Activated T-helper 1 cell treated with anti-CD3 and anti-CD28 coated beads, Interleukin-12 subunit alpha, Interleukin-12 subunit beta, Interleukin-2, Interleukin-4 antibody, amounts not matched to agents 30 ng/mL and 10 ng/mL and 1 ng/mL, durations not matched to agents 14 hours and 24 hours and 36 hours (primary cell): ENCODE measurements at places on chromosomes 6 and 20. TPM values are rescaled to one million over a fixed set of nuclear protein-coding genes. Genes with fewer than 3 reads are reported as not detected.

DNA sequence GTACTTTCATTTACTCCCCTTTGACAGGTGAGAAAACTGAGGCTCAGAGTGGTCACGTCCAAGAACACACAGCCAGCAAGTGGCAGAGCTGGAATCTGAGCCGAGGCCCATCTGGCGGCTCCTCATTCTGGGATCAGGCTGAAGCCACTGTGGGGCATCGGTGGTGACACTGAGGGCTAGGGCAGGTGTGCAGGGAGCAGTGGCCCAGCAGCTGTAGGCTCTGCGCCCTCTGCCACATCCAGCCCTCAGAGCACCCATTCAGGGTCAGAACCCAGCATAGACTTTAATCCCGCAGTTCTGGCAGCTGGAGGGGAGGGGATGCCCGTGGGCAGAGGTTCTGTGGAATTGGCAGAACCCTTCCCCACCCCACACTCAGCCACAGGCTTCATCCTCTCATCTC, 210.3 kb downstream of the PREX1 start:
- peaks cover 5% of the 10 kb centered on the region for H3K4me1 ChIP-seq
- H3K27me3 ChIP-seq, result peaks cover 2% of the 10 kb centered on the region
- DNase-seq, result no peak
- no peak overlapping the region for H3K27ac ChIP-seq
- H3K4me3 ChIP-seq, result no peak overlapping the region

DNA sequence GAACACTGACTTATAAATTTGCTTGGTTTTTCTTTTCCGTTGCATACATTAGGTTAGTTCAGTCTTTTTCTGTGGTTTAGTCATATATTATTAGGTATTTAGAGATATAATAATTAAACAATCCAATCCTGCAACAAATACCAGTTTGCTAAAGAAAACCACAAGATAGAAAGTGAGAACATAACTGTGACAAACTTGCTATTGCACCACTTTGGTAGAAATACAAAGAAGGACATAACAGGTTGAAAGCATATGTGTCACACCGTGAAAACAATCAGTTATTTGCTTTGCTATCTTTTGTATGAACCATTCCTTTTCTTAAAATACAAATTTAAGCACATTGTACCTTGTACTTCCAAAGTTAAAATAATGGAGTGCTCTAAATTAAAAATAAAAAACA, 42.0 kb upstream of the KCNQ5 start:
- H3K27me3 ChIP-seq, result no peaks in the 10 kb centered on the region
- no peak overlapping the region for H3K27ac ChIP-seq
- no peaks in the 10 kb centered on the region for H3K4me1 ChIP-seq
- DNase-seq, result no peak

GRCh38 chr6:158905277-158905676, 86.1 kb upstream of the EZR start:
- peaks cover 5% of the 10 kb centered on the region for H3K4me1 ChIP-seq
- no peak for DNase-seq
- H3K27ac ChIP-seq, result no peak overlapping the region
- H3K4me3 ChIP-seq, result no peak overlapping the region
- H3K36me3 ChIP-seq, result peaks cover 7% of the 10 kb centered on the region

DNA sequence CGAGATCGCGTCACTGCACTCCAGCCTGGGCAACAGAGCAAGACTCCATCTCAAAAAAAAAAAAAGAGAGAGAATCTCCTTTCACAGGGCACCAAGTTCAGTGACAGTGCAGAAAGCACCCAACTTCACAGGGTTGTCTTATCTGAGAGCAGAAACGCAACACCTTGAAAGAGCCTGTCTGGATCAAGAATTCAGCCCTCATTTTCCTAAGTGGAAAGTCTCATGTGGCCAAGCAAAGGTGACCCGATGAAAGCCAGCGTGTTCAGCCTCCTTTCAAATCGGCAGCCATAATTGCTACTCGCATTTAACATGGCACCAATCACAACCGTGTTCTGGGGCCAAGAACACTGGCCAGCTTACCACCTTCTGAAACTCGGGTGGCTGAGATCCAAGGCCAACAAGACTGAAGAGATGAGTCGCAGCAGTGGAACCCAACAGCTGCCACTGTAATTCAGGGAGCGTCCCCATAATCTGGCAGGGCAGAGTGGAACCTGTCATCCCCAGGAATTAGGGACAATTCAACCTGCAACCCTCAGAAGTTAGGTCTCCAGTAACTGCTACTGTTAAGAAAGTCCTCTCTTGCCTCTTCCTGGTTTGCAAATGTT, 536.7 kb upstream of the JARID2 start:
- H3K4me3 ChIP-seq, result no peak overlapping the region
- H3K4me1 ChIP-seq, result peaks cover 41% of the 10 kb centered on the region
- H3K27ac ChIP-seq, result no peak overlapping the region
- no peak for DNase-seq

The NOX3 gene
- total RNA-seq, result not detected in 2 replicates

DNA sequence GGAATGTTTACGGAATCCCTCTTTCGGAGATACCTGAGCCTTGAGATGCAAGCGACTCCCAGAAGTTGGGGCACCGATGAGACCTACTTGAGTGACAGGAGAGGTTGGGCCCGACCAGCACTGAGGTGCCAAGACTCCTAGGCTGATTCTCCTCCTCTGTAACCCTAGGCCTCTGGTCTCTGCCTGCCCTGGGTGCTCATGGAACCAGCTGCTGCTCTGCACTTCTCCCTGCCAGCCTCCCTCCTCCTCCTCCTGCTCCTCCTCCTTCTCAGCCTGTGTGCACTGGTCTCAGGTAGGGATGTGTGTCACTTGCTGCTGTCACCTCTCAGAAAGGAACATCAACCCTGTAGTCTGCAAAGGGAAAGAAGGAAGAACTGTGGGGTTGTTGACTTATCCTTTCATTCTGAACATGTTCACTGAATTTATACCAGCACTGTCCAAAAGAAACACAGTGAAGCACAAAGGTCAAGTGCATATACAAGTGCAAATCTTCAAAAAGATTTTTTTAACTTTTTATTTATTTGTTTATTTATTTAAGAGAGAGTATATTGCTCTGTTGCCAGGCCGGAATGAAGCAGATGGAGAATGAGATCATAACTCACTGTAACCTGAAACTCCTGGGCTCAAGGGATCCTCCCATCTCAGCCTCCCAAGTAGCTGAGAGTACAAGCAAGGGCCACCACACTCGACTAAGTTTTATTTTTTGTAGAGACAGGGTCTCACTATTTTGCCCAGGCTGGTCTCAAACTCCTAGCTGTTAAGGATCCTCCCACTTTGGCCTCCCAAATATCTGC, 913 bp downstream of the BTN2A2 start:
- H3K36me3 ChIP-seq, result peaks cover 21% of the 10 kb centered on the region
- peak overlapping the region; percentile 90 for H3K27ac ChIP-seq
- H3K4me3 ChIP-seq, result peak overlapping the region; percentile 95
- DNase-seq, result no peak

DNA sequence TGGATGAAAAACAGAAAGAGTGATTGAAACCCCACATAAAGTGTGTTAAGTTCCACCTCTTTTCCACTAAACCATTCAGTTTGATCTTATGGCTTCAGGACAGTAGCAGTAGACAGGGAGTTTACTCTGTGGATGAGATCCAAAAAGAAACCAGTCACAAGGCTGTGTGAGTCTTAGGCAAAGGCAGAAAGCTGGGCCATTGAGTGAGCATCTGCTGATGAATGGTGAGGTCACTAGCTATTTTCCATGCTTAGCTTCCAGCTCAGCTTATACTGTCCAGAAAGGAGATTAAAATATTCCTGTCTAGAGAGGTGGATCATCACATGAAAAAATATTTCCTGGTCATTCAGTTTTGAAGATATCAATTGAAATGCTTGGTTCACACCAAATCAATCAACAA, 1643.9 kb downstream of the HACE1 start:
- no peak for DNase-seq
- no peaks in the 10 kb centered on the region for H3K4me1 ChIP-seq
- no peaks in the 10 kb centered on the region for H3K27me3 ChIP-seq
- no peak overlapping the region for H3K27ac ChIP-seq

The SLC32A1 gene
- not detected in 2 replicates for total RNA-seq

- H3K36me3 ChIP-seq, result no peaks in the 10 kb centered on the region
- no peaks in the 10 kb centered on the region for H3K4me1 ChIP-seq
- H3K27ac ChIP-seq, result no peak overlapping the region
- no peaks in the 10 kb centered on the region for H3K27me3 ChIP-seq
Observed at GRCh38 chr6:81384921-81385320, 367.6 kb downstream of the TENT5A start.

GRCh38 chr20:33343521-33343920, 57.8 kb downstream of the CDK5RAP1 start:
- H3K27me3 ChIP-seq, result no peaks in the 10 kb centered on the region
- no peaks in the 10 kb centered on the region for H3K4me1 ChIP-seq

The RAB44 gene
- total RNA-seq, result 0.05 and 0.10 TPM in 2 replicates

DNA sequence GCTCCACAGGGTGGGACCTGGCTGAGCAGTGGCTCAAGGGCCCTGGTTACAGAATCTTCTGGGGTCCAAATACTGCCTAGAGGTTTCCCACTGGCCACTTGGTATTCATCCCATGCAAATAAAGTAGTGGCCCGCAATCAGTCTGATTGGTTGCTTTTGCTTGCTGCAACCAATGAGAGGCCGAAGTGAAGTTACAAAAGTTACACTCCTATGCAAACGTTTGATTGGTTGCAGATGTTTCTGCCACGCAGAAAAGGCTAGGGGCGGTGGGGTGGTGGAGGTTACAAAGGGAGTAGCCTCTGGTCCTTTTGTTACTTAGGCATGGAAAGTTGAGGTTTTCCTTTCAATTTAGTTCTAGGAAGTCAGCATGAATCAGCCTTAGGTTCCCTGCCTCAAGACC, 3.6 kb upstream of the NHLRC1 start:
- H3K4me3 ChIP-seq, result no peak overlapping the region
- DNase-seq, result no peak

DNA sequence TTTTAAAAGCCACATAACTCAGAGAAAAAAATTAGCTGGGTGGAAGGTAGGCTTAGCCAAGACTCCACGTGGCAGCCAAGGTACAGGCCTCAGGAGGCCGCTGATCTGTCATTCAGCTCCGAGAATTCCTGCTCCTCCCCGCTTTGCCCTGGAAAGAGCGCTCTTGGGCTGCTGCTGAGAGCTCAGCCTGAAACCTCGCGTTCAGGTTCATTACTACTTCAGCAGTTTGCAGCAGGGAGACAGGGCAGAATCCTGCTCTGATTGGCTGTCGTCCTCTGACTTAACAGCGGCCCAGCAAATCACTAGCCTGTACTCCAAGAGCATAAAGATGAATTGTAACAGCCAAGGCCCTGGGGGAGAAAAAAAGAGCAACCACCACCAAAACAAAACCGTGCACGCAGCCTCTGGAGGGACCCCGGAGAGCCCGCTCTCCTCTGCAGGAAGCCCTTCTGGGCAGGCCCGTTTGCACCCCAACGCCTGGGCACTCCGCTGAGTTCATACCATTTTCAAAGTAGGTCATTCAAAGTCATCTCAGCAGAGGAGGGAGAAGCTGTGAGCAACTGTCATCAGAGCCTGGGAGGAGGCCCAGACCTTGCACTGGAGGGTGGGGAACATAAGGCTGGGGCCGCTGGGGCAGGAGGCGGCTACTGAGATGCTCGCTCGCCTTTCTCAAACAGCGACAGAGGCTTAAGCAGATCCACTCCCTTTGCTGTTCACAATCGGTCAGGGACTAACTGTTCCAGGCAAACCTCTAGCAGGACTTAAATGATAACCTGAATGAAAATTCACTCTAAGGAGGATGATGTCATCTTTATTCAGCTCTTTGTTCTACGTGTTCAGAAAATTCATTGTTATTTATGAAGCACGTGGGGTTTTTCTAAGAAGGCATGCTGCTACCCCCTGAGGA, 42.3 kb upstream of the ATXN1 start:
- no peak overlapping the region for H3K4me3 ChIP-seq
- peaks cover 18% of the 10 kb centered on the region for H3K4me1 ChIP-seq
- no peaks in the 10 kb centered on the region for H3K36me3 ChIP-seq
- H3K27ac ChIP-seq, result no peak overlapping the region

- peaks cover 10% of the 10 kb centered on the region for H3K27me3 ChIP-seq
- H3K36me3 ChIP-seq, result no peaks in the 10 kb centered on the region
- H3K27ac ChIP-seq, result no peak overlapping the region
- no peaks in the 10 kb centered on the region for H3K4me1 ChIP-seq
- no peak for DNase-seq
- no peak overlapping the region for H3K4me3 ChIP-seq
Observed at GRCh38 chr20:23029324-23029723, 5.8 kb upstream of the SSTR4 start.

The TEAD3 gene
- 1.5 and 2.0 TPM in 2 replicates for total RNA-seq

GRCh38 chr6:132205946-132206345, 195.3 kb downstream of the MOXD1 start:
- no peaks in the 10 kb centered on the region for H3K27me3 ChIP-seq
- no peak overlapping the region for H3K4me3 ChIP-seq
- H3K36me3 ChIP-seq, result no peaks in the 10 kb centered on the region
- H3K27ac ChIP-seq, result no peak overlapping the region
- no peak for DNase-seq
- H3K4me1 ChIP-seq, result no peaks in the 10 kb centered on the region

GRCh38 chr6:51467231-51467952, 620.0 kb downstream of the PKHD1 start:
- H3K27me3 ChIP-seq, result no peaks in the 10 kb centered on the region
- no peaks in the 10 kb centered on the region for H3K36me3 ChIP-seq
- no peak for DNase-seq
- H3K27ac ChIP-seq, result no peak overlapping the region
- no peak overlapping the region for H3K4me3 ChIP-seq

The ERVFRD-1 gene
- total RNA-seq, result not detected in 2 replicates

DNA sequence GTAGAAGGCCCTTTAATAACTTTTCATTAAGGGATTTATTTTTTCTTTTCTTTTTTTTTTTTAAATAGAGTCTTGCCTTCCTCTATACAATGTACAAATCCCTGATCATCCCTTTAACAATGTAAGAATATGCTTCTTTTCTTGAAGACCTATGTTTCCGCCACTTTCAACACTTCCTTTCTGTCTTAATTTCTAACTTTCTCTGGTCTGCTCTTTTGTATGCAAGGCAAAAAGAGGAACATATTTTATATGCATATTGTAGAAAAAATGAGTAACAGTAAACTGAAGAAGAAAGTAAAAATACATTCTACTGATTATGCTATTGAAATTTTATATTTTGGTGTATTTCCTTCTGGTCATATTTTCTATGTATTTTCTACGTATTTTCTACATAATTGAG, 484.7 kb downstream of the TFAP2B start:
- no peak overlapping the region for H3K4me3 ChIP-seq
- H3K27ac ChIP-seq, result no peak overlapping the region
- H3K27me3 ChIP-seq, result no peaks in the 10 kb centered on the region
- H3K36me3 ChIP-seq, result no peaks in the 10 kb centered on the region
- H3K4me1 ChIP-seq, result no peaks in the 10 kb centered on the region
- no peak for DNase-seq

- H3K4me1 ChIP-seq, result peaks cover 72% of the 10 kb centered on the region
- no peak overlapping the region for H3K4me3 ChIP-seq
- no peaks in the 10 kb centered on the region for H3K36me3 ChIP-seq
- no peak overlapping the region for H3K27ac ChIP-seq
Observed at GRCh38 chr20:45359406-45360148, 3.4 kb upstream of the SYS1 start.

The SERPINB6 gene
- 33.7 and 34.9 TPM in 2 replicates for total RNA-seq

The C6orf58 gene
- total RNA-seq, result 0.16 TPM in 1 of 2 replicates, not detected in the other

The RIMS1 gene
- total RNA-seq, result not detected in 2 replicates

- peak overlapping the region; percentile 65 for H3K27ac ChIP-seq
- H3K4me3 ChIP-seq, result peak overlapping the region; percentile 90
- peaks cover 2% of the 10 kb centered on the region for H3K36me3 ChIP-seq
- no peak for DNase-seq
- peaks cover 17% of the 10 kb centered on the region for H3K4me1 ChIP-seq
Observed at GRCh38 chr6:149567194-149567586, 1.0 kb downstream of the GINM1 start.

- no peaks in the 10 kb centered on the region for H3K4me1 ChIP-seq
- H3K27ac ChIP-seq, result no peak overlapping the region
- peaks cover 6% of the 10 kb centered on the region for H3K27me3 ChIP-seq
- no peak overlapping the region for H3K4me3 ChIP-seq
Observed at GRCh38 chr6:47145212-47145611, 103.1 kb upstream of the ADGRF1 start.
